ENCODE measurements at places on chromosomes 5 and 9.

- DNase-seq: no peak
Measured at GRCh38 chr5:81288021-81288433, 13.4 kb upstream of the ZCCHC9 start.

GRCh38 chr9:18238752-18239447 is 235.1 kb upstream of the ADAMTSL1 start:
- no peak for DNase-seq

DNA sequence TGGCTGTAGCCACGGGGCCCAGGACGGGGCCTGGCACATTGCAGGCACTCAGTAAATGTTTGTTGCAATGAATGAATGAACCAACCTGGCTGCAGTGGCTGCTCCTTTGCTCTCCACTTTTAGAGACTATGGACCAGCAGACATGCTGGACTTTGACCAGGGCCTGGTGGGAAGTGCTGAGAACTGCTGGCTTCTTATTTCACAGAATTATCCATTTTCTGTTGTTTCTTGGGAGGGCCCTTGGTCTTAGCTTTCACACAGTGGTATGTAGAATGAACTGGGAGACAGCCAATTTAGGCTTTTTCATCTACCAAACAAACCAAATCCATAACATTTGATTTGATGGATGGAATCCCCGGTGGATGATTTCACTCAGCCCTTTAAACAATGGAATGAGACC is 78.0 kb upstream of the LHFPL2 start:
- DNase-seq: no peak

- no peak for DNase-seq
Measured at GRCh38 chr5:90326995-90327394, 82.6 kb downstream of the CETN3 start.

GRCh38 chr5:169944115-169944514 is 36.2 kb downstream of the INSYN2B start:
- DNase-seq: no peak

DNA sequence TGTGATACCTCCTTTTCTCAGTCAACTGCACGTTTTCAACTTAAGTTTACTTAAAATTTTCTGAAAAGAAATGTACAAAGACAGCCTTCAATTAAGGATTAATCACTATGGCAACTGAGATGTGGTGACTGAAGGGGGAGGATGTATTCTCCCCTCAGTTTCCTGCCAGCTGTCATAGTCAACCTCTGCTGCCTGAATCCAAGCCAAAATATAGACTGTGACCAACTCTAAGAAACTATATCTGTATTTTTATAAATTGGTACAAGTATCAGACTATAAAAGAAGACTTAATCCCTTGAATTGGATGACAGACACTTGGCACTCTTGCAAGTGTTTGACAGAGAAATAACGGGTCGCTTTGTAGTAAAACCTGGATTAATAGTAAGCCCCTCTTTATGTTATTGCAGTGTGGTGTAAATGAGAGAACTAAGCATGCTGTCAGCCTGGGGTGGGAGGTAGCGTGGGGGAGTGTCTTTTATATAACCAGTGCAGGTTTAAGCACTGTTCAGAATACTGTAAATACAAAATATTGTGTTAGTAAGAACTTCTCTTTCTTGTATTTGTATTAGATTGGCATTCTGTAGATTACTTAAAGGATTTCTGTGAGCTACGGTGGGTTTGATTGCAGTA is 106.4 kb downstream of the ERCC6L2 start:
- DNase-seq: no peak

- DNase-seq: no peak
Measured at GRCh38 chr9:121557581-121558447, 58.2 kb upstream of the GGTA1 start.

- DNase-seq: no peak
Measured at GRCh38 chr5:98594098-98594497, 179.4 kb upstream of the RGMB start.

GRCh38 chr9:68515326-68516017 is 25.2 kb downstream of the TMEM252 start:
- DNase-seq: no peak

GRCh38 chr5:166401391-166401790 is 1890.1 kb upstream of the WWC1 start:
- no peak for DNase-seq

DNA sequence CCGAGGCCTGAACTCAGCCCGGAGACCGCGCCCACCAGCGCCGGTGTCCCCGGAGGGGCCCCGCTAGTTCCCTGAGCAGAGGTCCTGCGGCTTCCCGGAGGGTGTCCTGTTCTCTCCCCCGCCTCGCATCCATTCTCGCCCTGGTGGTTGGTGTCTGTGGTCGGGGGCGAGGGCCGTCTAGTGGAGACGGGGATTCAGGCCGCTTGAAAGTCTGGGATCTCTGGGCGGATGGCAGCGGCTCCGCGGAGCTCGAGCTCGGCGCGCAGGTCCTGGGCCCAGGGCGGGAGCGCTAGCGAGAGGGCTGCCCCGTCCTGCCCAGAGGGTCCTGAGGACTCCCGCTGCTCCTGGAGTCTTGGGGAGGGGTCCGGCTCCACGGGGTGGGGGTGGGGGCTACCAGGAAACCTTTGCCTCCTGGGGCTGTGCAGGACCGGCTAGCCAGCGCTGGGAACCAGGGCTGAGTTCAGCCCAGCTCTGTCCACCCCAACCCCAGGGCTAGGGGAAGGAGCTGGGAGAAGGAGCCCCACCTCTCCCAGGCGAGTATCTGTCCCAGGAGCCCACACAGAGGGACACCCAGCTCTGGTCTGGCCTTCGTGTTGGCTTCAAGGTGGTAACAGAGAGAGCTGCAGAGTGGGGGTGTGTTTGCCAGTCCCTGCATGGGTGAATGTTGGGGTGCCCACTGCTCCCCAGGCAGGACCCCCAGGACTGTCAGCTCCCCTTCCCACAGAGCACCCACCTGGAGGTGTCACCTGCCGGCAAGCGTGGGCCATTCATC is 4.0 kb downstream of the TOR4A start:
- DNase-seq: no peak

- DNase-seq: no peak
Measured at GRCh38 chr5:36070687-36071571, 4.2 kb upstream of the UGT3A2 start.

DNA sequence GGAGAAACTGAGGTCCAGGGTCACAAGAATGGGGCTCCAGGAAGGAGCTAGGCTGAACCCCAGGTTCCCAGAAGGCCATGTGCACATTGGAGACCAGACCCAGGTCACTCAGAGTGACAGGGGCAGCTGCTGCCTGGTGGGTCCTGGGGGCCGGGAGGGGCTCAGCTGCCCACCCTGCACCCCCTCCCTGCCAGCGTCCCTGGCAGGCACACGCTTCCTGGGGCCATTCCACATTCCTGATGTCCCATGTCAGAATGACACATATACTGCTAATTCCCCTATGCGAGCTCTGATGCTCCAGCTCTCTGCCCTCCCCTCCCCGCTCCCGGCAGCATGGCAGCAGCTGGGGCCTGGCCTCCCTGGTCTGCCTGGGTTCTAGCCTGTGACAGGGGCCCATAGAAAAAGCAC is 14.0 kb downstream of the FGFR4 start:
- DNase-seq: no peak

DNA sequence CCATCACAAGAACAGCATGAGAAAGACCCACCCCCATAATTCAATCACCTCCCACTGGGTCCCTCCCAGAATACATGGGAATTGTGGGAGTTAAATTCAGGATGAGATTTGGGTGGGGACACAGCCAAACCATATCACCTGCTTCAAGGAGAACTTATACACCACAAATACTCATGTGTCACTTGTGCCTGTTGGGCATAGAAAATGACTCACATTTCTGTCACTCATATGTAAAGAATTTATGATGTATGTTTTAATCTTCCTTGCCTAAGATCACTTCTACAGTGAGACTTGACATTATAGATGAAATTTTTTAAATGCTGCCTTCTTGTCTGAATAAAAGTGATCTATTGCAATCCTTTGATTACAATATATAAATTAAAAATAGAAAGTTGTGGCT is 23.0 kb upstream of the PRDM6 start:
- no peak for DNase-seq

GRCh38 chr9:82188817-82189216 is 200.2 kb downstream of the SPATA31D1 start:
- DNase-seq: no peak

- no peak for DNase-seq
Measured at GRCh38 chr5:75009556-75010345, 42.6 kb downstream of the GCNT4 start.

DNA sequence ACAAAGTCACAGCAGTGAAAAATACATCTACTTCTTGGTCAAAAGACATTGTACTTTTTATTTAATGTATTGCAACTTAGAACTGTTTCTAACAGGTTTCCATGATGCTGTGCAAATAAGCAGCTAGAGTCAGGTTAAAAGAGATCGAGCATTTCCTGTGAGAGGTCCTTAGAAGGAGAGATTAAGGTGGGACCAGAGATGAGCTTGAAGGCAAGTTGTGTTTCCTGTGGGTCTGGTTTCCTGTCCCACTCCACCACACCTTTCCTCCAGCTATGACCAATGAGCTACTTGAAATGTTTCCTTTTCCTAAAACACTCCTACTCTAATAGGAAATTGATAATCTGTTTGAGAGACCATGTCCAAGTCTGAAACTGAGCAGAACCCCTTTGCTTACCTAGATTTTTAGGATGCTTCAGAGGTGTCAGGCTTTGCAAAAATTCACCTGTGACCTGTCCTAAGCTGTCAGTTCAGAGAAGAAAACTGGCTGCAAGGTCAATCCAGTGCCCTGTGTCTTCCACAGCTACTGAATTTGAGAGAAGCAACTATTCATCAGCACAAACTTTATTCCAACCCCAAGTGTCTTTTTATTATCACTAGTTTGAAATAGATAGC is 13.1 kb upstream of the RLN1 start:
- DNase-seq: no peak

DNA sequence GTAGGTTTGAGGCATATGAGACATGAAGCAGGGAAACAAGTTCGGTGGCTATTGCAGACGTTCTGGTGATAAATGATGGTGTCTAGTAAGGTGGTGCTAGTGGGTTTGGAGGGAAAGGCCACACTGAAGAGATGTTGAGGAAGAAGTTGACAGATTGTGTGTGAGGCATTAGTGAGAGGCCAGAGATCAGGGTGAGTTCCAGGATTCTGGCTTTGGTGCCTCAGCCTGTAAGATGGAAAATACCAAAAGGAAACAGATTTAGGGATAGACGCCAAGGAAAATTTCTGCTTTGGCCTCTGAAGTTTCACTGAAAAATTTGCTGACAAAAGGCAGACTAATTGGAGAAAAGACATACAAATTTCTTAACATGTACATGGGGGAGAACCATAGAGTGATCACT is 6.4 kb upstream of the PAIP1 start:
- no peak for DNase-seq

GRCh38 chr5:34490506-34491250 is 165.4 kb upstream of the RAI14 start:
- peak; percentile 54 for DNase-seq

- DNase-seq: no peak
Measured at GRCh38 chr5:138274189-138274853, at the start of gene GFRA3. Gene GFRA3, minus strand, starts transcription at chr5:138274621. Its CDS starts 197 bp downstream, at chr5:138274424.

DNA sequence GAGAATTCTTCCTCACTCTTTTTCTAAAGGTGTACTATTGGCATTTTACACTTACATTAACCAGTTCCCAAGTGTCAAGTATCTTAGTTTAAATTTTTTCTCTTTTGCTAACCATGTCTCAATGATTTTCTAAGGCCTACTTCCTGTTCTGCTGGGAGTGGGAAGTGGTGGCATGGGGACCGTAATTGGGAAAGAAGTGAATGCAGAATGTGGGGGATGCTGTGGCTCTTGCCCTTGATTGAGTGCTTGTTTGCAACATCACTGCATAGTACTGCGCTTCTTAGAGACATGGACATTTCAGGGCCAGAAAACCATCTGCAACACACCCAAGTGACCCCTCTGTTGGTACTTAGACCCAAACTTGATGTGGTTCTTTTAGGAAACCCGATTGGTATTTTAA is 32.8 kb downstream of the MRRF start:
- DNase-seq: no peak

GRCh38 chr5:143645356-143645755 is 166.6 kb upstream of the HMHB1 start:
- DNase-seq: no peak

DNA sequence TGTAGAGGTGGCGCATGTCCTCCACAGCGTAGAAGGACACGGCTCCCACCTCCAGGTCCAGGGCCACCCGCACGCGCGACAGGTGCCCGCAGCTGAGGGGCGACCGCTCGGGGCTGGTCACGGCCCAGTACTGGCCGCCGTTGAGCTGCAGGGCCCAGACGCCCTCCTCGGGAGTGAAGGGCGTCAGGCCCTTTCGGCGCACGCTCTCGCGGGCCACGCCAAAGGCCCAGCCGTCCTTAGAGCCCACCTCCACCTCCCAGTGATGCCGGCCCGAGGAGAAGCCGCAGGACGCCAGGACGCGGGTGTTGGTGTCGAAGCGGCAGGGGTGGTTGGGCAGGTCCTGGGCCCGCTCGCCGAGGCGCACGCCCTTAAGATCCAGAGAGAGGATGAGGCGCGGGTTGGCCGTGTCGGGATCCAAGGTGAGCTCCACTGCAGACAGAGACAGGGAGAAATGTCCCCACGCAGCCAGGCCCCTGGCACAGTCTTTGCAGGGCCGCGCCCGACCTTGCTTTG is 9.7 kb downstream of the TRIM7 start:
- no peak for DNase-seq

GRCh38 chr9:14926941-14927624 is 16.9 kb upstream of the FREM1 start:
- DNase-seq: no peak

GRCh38 chr5:154669402-154669801 is 85.8 kb upstream of the LARP1 start:
- no peak for DNase-seq

DNA sequence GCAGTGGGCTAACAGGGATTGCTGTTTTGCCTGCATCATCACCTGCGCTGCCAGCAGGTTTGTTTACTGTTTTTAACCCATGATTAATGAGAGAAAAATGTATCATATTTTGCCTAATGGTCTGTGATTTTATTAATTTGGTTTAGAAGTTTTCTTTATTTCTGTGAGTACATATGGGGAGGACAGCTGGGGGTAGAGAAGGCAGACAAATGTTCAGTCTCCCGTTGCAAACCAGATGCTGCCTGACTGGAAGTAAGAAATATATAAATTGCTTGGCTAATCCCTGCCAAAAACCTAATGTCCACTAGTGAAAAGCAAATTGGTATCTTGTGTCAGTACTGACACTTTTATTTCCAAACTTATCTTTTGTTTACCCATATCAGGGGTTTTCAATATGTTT is 1766.1 kb upstream of the C9orf72 start:
- DNase-seq: no peak

- DNase-seq: no peak
Measured at GRCh38 chr9:76090330-76090729, 199.9 kb downstream of the PCSK5 start.

GRCh38 chr5:116935561-116936162 is 361.0 kb upstream of the SEMA6A start:
- DNase-seq: no peak
